ENCODE measurements at places on chromosomes 4 and X.

GRCh38 chr4:112818594-112818965 is 181.6 kb downstream of the LARP7 start:
- no peak for DNase-seq

DNA sequence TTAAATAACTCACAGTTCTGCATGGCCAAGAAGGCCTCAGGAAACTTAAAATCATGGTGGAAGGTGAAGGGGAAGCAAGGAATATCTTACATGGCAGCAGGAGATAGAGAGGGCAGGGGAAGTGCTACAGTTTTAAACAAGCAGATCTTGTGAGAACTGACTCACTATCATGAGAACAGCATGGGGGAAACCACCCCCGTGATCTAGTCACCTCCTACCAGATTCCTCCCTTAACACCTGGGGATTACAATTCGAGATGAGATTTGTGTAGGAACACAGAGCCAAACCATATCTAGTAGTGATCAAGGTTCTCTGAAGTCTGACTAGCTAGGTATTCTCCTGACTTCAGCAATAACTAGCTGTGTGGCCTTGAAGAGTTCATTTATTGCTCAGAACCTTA is 56.0 kb downstream of the BANK1 start:
- DNase-seq: no peak

- no peak for DNase-seq
Measured at GRCh38 chr4:22532896-22533295, 17.0 kb upstream of the ADGRA3 start.

DNA sequence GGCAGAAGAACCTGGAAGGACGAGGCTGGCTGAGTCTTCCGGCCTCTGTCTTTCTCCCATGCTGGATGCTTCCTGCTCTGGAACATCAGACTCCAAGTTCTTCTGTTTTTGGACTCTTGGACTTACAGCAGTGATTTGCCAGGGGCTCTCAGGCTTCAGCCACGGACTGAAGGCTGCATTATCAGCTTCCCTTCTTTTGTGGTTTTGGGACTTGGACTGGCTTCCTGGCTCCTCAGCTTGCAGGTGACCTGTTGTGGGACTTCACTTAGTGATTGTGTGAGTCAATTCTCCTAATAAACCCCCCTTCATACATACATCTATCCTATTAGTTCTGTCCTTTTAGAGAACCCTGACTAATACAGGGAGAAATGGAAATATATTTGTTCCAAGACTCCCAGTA is 265.8 kb downstream of the PCDH18 start:
- no peak for DNase-seq

DNA sequence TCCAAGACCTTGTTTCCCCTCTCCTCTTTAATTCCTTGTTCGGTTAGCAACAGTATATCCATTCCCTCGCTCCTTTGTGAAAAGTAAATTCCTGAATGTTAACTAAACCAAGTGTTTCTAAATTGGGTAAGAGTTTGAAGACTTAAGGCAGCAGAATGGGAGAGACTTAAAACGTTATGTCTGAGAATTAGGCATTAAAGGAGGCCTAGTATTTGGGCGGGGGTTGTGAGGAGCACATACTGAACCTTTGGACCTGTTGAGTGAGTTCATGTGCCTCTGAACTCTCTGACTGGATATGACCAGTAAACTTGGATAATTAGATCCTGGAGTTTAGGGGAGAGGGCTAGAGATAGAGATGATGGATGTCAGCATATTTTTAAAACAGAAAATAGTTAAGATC is 1.2 kb downstream of the MSMO1 start:
- no peak for DNase-seq

DNA sequence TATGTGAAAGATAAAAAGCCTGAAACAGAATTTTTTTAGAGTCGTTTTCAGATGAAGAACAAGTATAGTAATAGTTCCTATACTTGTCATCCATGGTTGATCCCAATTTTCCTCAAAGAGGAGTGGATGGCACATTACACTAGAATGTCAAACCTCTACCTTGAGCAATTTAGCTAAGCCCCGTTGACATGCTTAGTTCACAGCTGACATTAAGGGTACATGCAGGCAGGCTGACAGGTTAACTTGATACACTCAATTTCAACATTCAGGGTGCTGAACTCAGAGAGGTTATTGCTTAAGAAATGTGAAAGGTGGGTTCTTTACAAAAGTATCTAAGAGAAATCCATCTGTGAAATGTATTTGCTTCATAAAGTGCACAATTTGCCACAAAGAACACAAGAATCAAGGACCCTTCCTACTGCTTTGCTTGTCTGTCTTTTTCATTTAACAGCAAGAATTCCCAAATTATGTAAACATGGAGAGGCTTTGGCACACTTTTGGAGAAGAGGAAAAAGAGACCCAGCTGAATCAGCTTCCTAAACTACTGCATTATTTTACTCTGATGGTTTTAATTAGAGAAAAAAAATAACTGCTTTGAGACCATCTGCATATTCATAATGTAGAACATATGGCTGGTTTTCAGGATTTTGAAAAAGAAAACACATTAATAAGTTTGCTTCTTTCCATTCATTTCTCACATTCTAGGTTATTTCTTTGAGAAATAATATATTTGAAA is 122.5 kb upstream of the DDIT4L start:
- DNase-seq: no peak

DNA sequence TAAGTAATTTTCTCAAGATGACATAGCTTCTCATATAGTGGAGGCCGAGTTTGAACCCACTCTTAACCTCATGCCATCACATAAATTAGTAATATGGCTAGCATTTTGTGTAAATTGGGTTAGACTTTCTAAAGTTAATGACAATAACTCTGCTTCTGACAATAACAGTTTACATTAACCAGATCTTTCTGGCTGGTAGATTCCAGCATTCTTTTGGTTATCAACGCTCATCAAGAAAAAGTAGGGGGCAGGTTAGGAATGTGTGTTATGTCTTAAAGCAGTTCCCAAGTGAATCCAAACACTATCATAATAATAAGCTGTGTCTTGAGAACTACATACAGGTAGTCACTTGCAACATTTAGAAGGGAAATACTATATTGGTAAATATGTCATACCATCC is 162.5 kb downstream of the PRDM5 start:
- no peak for DNase-seq

- DNase-seq: no peak
Measured at GRCh38 chrX:68792083-68792482, 36.7 kb upstream of the EFNB1 start.

DNA sequence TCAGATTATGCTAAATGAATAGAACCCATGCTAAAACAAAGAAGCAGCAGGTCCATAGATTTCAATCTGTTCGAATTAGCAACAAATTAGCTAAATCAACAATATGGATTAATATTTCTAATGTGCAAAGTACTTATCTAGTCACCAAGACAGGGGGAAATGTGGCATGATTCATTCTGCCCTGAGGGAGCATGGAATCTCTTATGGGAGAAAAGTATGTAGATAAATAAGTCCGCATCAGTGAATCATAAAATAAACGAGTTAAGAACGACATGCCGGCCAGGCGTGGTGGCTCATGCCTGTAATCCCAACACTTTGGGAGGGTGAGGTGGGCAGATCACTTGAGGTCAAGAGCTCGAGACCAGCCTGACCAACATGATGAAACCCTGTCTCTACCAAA is 102.1 kb downstream of the ANOS1 start:
- no peak for DNase-seq

- no peak for DNase-seq
Measured at GRCh38 chr4:19721587-19721986, 530.1 kb upstream of the SLIT2 start.

DNA sequence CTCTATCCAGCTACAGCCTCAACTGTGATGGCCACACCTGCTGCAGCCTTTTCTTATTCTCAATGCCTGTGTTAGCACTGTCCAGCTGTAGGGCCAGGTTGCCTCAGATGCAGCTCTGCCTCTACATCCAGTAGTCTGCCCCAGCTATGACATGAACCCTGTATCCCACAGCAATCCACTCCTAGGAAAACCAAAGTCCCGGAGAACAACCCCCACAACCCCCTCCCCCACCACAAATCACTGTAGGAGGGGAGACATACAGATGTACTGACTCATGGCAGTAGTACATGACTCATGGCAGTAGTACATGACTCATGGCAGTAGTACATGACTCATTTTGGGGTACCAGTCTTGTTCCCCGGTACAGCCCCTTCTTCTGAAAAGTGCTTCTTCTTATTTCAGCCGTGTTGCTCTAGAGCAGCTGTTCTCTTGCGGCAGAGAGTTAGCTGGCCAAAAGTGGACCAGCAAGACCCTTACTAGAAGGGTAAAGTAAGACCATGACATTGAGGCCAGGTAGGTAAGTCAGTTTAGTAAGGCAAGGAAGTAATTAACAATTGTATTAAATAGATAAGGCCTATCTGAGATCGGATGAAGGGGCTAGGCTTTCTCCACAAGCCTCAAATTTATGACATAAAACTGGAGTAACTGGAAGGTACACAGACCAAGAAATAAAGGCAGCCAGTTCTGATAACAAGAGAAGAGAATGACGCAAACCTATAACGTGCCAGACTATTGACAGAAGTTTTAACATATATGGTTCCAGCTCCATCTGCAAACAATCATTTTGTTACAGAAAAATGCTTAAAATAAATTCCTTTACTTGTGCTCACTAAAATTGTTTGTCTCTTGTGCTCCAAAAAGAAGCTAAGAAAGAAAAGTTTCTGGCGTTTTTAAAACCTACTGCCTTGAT is 221.4 kb downstream of the TACR3 start:
- no peak for DNase-seq

DNA sequence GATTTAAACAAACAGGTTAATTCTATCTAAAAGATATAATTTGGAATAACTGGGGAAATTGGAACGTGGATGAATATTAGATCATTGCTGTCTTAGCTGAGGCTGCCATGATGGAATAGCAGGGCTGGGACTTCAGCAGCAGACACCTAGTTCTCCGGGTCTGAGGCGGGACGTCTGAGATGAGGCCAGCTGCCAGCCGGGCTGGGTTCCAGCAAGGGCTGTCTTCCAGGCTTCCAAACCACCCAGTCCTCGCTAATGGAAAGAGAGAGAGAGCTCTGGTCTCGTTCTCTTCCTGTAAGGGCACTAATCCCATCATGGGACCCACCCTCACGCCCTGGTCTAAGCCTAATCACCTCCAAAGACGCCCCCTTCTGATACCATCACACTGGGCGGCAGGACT is 85.7 kb downstream of the ADRA2C start:
- no peak for DNase-seq

- DNase-seq: no peak
Measured at GRCh38 chr4:160894809-160895208, 1269.0 kb downstream of the FSTL5 start.

DNA sequence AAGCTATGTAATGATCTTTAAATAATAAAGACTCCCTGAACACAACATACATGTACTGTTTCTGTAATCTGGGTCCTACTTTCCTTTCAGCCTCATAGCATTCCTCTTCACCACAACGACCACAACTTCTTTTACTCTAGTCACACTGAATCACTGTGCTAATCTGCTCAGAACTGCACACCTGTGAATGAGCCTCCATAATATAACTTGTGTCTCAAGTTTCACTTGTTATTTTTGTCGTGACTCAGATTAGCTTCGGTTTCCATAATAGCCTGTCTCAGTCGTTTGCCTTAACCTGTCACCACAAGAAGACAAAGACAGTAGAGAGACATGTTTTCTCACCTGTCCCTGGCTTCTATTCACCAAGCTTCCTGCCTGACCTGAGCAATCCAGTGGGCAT is 61.8 kb downstream of the MAGED1 start:
- DNase-seq: no peak

DNA sequence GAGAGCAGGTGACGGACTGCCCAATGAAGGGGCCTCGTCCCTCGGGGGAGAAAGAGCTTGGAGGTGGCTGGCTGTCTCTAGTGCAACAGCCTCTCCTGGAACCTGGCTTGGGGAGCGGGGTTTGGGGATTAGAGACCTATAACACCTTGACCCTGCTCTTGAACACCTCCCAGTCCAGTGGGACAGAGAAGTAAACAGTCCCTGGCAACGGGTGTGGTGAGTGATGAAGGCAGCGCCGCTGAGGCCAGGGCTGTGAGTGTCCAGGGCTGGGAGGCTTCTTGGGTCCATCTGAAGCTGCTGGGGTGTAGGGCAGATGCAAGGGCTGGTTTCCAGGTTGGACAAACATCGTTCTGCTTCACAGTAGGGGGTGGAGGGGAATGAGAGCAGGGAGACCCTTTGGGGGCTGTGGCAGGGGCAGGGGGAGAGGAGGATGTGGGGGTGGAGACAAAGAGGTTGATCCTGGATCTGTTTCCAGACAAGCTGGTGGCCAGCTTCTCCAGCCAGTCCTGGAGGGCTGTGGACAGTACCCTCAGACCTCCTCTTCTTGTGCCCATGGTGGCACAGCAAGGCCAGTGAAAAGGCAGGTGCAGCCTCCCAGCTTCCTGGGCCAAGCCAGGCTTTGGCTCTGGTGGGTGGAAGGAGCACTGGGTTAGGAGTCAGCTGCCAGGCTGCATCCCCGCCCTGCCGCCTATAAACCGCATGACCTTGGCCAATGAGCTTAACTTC is 3.8 kb downstream of the NSG1 start:
- DNase-seq: no peak

GRCh38 chrX:81489987-81490386 is 288.1 kb downstream of the SH3BGRL start:
- DNase-seq: no peak

DNA sequence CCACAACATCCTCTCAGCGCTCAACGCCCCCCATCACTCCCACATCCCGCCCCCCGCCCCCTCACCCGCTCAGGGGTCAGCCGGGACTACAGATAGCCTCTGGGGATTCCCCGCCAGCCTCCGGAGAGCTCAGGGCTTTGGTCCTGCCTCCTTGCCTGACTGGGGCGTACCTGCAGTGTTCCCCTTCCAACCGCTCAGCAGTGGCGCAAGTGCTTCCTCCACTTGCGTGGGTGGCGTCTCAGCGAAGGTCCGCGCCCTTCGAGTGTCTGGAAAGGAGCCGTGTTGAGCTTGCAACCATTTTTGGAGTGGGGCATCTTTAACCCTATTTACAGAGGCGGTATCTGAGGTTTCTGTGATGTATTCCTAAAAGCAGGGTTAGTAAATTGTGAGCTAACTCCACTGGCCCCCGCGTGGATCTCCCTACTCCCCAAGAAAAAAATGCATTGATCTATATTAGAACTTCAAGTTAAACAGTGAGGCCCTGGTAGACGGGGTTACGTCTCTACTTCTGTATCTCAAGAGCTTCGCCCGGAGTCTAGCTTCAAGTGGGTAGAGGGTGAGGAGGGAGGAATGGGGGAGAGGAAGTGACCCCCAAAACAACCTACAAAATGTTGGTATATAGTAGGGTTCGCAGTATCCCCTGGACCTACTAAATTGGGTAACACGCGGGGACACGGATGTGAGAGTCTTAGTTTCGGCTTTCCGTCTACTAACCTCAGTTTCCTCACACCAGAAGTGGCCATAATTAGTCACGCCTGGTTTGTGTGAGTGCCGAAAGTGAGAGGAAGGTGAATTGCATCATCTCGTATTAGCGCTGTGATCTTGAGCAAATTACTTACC is 16.1 kb downstream of the NKX3-2 start:
- DNase-seq: no peak

- DNase-seq: no peak
Measured at GRCh38 chr4:60259781-60260180, 940.3 kb upstream of the ADGRL3 start.

DNA sequence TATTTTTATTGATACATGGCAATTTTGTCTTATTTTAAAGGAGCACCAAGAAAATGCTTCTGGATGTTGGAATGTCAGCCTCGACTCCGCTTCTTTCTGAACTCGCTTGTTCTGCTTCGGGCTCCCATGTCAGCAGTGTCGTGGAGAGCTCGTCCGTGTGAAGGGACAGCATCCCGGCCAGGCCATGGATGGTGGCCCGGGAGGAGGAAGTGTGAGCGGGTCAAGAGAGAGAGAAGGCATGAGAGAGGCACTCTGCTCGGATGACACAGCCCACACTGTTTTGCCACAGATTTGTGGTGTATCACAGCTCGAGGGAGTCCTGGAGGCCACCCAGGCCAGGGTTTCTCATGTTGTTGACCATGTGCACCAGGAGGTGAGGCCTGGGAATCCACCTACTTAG is 107.0 kb downstream of the TRAPPC11 start:
- no peak for DNase-seq
